ENCODE measurements at places on chromosomes 5 and 9.

GRCh38 chr9:36881743-36882441 lies 152.2 kb downstream of the PAX5 start:
- DNase-seq: no peak

DNA sequence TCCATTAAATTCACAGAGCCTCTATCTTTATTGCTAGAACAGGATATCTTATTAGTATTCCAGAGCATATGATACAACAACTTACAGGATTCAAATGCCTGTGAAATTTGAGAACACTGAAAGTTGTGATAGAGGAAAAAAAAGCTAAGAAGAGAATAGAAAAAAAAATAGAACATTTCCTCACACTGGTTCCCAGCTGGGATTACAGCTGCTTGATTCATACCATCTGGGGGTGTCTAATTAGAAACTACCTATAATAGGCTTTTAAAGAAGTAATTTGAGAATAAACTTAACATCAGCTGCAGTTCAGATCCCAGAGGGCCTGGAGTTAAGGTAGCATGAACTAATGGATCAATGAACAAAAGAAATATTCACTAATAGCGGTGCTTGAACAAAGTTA lies 922.0 kb downstream of the CDH12 start:
- DNase-seq: no peak

- DNase-seq: no peak
Measured at GRCh38 chr9:37565661-37566618, 10.2 kb downstream of the FBXO10 start.

DNA sequence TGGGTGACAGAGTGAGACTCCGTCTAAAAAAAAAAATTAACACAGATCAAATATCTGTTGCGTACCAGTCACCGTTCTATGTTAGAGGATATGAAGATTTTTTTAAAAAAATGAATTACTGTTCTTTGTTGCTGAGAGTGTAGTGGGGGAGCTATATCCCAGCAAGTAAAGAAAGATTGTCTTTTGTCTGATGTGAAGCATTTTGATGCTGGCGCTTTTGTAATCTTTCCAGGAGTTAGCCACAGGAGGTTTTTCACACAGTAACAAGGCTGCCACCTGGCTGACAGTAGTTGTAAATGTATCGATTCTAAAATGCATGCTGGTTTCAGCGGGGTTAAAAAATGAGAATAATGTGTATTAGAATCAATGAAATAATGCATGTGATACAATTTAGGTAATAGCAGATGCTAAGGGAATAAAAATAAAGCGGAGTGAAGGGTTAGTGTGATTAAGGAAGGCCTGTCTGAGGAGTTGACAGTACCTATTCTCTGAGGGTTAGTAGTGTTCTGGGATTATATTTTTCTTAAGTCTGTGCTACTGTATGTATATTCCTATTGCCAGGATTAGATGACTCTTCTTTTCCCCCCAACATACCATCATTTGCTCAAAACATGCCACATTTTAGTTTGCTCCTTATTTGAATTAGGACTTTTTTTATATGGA lies 3.4 kb downstream of the LMNB1 start:
- DNase-seq: peak; percentile 28

DNA sequence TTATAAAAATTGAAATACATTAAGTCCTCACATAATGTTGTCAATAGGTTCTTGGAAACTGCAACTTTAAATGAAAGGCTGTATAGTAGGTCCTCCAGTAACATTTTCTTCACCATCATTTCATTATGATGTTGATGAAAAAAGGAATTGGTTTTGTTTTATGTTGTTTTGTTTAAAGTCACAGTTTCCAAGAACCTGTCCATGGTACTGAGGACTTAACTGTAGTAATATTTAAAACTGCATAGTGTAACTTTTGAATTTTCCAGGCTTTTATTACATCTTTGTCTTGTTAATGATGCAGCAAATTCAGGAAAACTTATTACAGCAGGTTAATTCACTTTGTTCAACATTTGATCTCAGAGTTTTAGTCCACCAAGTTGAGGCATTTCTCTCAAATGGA lies 11.6 kb downstream of the SECISBP2 start:
- DNase-seq: no peak

- DNase-seq: peak; percentile 75
Measured at GRCh38 chr5:159262859-159263568, at the start of gene UBLCP1. TSS of gene UBLCP1 (plus strand) at chr5:159263290. CDS start at chr5:159268916, 5,626 bp downstream.

DNA sequence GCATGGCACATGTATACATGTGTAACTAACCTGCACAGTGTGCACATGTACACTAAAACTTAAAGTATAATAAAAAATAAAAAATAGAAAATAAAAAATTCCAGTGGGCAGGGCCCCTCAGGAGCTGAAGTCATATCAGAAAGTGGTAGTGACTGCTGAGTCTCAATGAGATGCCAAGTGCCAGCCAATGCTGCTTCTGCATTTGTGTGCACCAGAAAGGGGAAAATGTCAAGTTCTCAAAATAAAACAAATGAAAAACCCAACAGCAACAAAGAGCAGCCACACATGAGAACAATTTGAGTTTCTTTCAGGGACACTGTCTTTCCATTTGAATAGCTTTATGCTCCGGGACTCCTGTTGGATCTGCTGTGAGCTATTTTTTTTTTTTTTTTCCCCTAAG lies 117.2 kb upstream of the CCDC112 start:
- DNase-seq: no peak

DNA sequence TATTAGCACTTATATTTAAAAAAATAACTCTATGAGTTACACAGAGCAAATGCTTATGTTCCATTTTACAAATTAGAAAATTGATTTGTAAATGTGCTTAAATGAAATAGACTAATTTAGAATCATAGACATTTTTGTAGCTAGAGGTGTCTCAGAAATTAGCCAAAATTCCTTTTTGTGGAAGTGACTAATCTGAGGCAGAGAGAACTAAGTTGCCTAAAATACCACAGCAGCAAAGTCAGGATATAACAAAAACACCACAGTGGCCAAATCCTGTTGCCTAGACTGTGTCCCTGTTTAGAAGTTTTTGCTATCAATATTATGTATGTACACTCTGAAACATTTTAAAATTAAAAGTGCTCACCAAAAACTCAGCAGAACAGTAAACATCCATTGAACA lies 18.7 kb downstream of the ADAMTSL1 start:
- no peak for DNase-seq

GRCh38 chr5:153676406-153676805 lies 185.9 kb downstream of the GRIA1 start:
- DNase-seq: no peak

- no peak for DNase-seq
Measured at GRCh38 chr9:13717322-13718054, 438.0 kb upstream of the MPDZ start.

GRCh38 chr9:124697326-124698200 lies 73.5 kb downstream of the NR6A1 start:
- DNase-seq: no peak
